ENCODE measurements at places on chromosomes 12 and 14.

GRCh38 chr12:115349711-115350110 is 665.7 kb upstream of the TBX3 start:
- DNase-seq, result no peak

DNA sequence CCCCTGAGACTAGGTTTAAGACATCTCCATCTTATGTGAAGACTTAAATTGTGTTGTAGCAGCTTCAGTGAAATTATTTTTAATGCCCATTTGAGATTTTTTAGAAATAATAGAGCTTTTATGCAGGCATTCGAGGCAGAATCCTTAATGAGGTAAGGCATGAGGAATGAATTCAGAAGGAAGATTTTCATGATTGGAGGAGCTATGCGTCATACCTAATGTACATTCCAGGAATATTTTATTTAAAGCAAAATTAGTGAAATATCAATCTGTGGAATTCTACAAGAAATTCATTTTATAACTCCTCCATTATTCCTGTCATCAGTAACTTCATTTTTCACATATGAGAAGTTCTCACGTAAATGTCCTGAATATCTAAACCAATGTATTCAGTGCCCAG is 36.0 kb upstream of the GARIN6 start:
- no peak for DNase-seq

GRCh38 chr12:94718114-94718513 is 67.8 kb upstream of the TMCC3 start:
- no peak for DNase-seq

DNA sequence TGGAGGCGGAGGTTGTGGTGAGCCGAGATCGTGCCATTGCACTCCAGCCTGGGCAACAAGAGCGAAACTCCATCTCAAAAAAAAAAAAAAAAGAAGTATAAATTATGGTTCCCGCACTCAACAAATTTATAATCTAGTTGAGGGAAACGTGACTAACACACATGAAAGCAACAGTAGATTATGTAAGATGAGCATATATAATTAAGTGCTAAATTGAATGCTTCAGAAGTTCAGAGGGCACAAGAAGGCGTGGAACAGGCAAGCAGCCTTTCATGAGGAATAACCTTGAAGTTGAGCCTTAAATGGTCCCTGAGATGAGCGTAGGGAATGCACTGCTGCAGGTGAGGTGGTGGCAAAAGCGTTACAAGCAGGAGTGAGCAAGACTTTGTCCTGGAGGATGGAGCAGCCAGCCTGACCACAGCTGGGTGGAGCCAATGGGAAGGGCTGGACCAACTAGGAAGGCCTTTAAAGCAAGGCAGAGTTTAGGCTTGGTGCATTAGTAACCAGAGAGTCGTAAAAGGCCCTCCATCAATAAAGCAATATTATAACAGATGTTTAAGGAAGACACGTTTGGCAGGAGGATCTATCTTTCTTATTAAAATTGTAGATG is 30.6 kb upstream of the TUBA1A start:
- no peak for DNase-seq

GRCh38 chr14:97306760-97307246 is 509.6 kb downstream of the VRK1 start:
- DNase-seq, result no peak

- no peak for DNase-seq
Measured at GRCh38 chr14:68421116-68421515, 371.8 kb downstream of the ZFP36L1 start.

DNA sequence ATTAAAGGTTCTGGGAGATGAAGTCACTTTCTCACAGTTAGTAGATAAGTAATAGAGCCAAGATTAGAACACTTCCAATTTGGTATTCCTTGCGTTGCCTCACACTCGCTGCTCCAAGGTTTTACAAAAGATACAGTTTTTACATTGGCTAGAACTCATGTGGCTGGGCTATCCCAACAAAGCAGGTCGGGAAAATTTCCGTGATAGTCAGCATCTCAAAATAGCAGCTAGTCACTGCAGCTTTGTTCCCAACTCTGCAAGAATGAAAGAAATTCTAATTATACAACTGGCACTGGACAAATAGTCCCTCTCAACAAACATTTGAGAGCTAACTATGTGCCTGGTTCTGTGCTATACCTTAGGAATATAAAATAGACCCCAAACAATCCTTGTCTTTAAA is 24.6 kb upstream of the PPP1R12A start:
- DNase-seq, result no peak

GRCh38 chr12:14961466-14962152 is at the start of gene ARHGDIB:
Gene ARHGDIB, minus strand, starts transcription at chr12:14961601. Its CDS starts 10,889 bp downstream, at chr12:14950712.
- DNase-seq, result no peak

DNA sequence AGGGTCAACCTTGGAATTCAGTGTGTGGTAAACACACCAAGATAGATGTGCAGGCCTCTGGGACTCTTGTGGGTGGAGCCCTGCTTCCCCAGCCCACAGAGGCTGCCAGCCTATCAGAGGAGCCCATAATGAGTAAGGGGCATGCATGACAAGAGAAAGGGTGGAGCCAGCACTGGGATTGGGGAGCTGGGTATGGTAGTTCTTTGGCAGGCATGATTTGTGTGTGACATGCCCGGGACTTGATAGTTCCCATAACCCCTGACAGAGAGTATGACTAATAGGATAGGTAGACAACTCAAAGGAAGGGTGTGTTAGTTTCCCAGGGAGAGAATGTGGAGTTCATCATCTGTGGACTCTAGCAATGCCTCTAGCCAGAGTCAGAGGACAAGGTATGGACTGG is 143.0 kb downstream of the EMP1 start:
- DNase-seq, result no peak

GRCh38 chr14:74954947-74955228 is 509 bp downstream of the PGF start:
- no peak for DNase-seq

GRCh38 chr12:111788178-111788654 is 21.5 kb downstream of the ALDH2 start:
- no peak for DNase-seq

DNA sequence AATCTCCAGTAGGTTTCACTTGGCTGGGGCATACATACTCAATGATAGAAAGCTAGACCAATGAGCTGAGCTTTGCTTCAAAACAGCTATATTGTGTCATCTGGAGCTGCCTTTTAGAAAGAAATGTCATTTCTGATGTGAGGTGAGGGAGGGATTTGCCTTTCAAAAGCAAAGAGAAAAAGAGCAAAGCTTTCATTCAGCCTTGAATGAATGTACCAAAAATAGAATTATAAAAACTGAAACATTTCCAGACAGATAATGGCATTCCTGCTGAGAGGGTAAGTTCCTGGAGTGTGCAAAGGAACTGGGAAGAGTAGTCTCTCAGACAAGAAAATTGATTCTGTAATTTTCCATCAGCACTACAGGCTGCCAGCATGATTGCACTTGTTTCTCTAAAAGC is 710.0 kb downstream of the LRFN5 start:
- DNase-seq, result no peak

- DNase-seq, result no peak
Measured at GRCh38 chr12:22374508-22374907, 40.0 kb upstream of the ST8SIA1 start.

GRCh38 chr12:27277846-27278260 is 33.8 kb downstream of the STK38L start:
- DNase-seq, result peak; percentile 7

GRCh38 chr14:45156067-45156466 is 20.3 kb downstream of the FANCM start:
- DNase-seq, result no peak

GRCh38 chr14:52790011-52790755 is 1.2 kb downstream of the GNPNAT1 start:
- no peak for DNase-seq

DNA sequence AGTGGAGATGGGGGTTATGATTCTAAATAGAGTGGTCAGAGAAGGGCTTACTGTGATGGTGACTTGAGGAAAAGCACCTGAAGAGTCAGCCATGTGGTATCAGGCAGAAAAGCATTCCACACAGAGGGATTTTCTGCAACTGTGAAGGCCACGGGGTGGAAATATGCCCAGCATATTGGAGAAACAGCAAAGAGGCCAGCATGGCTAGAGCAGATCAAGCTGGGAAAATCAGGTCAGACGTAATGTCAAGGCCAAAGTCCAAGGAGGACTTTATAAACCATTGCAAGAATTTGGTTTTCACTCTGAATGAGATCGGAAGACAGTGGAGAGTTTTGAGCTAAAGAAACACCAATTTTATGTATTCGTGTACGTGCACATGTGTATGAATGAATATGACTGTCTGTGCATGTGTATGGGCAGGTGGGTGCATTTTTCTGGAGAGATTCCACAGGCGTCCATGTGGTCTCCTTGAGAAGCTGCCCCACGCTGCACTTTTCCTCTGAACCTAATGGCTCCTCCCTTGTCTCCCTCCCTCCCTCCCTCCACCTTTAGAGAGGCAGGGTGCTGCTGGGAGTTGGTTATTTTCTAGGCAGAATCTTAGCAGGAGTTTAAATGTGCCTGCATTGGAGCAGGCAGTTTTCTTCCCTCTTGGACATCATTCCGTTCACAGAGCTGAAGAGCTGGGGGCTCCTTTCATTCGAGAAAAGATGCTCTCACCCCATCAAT is 97.4 kb upstream of the PPP4R3A start:
- no peak for DNase-seq

DNA sequence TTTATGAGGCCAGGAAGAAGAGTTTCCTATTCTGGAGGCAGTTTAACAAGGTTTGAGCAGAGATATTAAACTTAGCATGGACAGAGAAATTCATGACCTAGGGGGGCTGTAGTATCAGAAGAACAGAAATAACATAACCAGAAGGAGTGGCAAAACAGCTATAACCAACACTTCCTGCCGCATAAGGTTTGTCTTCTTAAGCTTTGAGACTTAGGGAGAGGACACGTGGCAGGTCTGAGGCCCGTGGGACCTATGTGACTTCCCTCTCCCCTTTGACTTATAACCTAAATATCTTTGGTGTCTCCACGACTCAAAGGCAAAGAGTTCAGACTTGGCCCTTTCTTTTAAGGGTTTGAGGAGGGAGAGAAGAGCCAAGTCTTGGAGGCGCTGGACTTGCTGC is 119.1 kb upstream of the PZP start:
- DNase-seq, result no peak

- no peak for DNase-seq
Measured at GRCh38 chr12:94930216-94930654, 73.3 kb downstream of the NDUFA12 start.

DNA sequence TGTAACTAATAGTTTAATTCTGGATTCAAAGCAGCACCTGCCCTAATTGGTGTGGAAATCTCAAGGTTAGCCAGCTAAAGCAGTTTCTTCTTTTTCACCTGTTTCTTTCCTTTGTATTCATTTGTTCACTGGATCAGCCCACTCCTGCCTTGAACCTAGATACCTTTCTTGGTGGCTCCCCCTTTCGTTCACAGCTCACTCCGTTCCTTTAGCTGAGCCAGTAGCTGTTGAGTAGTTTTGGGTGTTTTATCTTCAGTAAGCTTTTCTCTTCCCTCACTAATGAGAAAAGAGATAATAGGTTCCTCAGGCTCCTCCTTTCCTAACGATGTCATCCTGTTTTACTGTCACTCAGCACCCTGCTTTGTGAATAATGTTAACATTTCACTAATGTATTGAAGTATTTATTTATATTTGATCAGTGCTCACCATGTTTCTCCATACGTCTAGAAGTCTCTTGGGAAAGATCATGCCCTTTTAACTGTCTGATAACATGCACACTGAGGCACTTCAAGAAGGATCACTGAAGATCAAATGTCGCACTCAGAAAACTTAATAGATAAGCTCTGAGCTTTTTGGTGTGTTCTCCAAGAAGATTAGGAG is 121.1 kb downstream of the TGFB3 start:
- no peak for DNase-seq

DNA sequence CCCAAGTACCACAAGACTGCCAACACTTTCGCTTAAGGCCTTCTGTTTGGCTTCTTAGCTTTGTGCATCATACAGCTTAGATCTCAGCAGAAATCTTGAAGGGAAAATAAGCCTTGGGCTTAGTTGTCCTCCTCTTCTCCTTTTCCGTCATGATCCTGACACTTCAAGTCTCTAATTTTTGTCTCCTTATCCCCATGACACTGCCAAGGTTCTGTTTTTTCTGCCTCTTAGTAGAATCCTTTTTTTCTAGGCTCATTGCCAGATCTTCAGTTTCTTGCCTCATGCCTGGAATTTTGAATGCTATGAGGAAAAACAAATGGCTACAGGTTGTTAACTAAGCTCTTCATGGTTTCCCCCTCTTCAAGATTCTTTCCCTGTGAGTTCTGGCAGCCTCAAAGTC is 450.4 kb downstream of the LRFN5 start:
- DNase-seq, result no peak

DNA sequence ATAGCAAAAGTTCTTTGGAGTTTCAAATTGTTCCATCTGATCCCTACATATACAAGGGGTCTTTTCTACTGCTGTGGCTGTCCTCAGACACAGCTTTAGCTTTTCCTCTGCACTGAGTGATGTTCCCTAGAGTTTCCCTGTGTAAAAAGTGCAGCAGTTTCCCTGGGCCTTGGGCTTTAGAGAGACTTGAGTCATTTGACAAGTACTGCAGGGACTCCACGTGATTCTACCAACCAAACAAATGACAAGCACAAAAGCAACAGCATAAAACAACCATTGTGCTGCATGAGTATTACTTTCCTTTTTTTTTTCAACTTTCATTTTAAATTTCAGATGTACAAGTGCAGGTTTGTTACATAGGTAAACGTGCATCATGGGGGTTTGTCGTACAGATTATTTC is 272.8 kb downstream of the PDZRN4 start:
- DNase-seq, result no peak

- DNase-seq, result peak; percentile 14
Measured at GRCh38 chr12:119036878-119037825, 55.8 kb downstream of the SRRM4 start.

GRCh38 chr12:132956011-132956788 is at the start of gene ZNF605:
Gene ZNF605, minus strand, starts transcription at chr12:132956306. Its CDS starts 10,671 bp downstream, at chr12:132945635.
- DNase-seq, result peak; percentile 73

DNA sequence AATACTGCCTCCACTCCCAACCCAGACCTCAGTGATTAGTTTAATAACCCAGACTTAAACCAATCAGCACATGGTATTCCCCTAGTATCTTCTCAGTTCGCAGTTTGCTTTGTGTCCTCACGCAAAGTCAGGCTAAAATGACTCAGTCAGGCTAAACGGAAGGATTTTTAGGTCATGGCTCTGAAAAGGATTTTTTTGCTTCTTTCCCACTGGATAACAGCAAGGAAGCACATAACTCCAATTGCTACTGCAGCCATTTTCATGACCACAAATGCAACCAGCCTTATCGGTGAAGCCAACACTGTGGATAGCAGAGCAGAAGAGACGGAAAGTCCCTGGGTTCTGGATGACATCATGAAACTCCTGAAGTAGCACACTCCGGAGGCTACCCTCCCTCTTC is 67.7 kb downstream of the ZC3H14 start:
- DNase-seq, result no peak

- no peak for DNase-seq
Measured at GRCh38 chr14:87960013-87960787, 32.8 kb downstream of the GALC start.

DNA sequence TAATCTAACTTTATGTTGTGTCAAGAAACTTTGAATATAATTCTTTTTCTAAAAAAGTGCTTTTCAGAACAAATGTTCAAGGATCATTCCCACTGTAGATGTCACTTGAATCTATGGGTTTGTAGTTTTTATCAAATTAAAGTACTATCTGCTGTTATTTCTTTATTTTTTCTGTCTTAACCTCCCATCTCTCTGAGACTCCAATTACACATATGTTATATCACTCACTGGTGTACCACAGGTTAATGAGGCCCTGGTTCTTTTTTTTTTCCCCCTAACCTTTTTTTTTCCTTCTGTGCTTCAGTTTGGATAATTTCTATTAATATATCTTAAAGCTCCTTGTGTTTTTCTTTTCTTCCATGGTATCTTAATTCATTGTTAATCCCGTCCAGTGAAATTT is 279.9 kb upstream of the RGS6 start:
- no peak for DNase-seq
